ENCODE measurements at places on chromosomes 7 and 10.

DNA sequence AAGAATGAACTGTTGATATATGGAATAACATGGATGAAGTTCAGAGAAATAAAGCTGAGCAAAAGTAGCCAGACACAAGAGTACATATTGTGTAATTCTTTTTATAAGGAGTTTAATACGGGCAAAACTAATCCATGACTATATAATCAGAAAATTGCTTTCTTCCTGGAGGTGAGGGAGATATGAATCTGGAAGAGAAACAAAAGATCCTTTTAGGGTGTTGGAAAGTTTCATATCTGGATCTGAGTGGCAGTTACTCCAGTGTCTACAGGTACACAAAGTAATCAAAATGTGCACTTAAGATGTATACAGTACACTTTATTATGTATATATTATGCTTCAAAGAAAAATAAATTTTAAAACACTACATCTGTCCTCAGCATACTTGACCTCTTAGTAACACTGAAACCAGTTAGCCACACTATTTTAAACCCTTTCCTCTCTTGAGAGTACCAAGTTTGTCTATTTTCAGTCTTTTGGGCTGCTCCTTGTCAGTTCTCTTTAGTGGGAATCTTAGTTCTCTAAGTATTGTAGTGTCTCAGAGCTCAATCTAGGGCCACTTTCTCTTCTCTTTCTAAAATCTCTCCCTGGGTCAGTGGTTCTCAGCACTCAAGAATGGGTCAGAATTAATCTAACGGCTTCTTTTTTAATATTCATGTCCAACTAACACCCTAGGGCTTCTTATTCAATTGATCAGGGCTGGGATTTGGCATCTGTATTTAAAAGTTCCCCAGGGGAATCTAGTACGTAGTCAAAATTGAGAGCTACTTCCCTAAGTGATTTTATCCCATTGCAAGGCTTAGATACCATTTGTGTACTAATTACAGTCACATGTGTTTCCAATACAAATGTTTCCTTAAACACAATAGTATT lies 4.3 kb upstream of the LIPF start:
- DNase-seq: no peak

DNA sequence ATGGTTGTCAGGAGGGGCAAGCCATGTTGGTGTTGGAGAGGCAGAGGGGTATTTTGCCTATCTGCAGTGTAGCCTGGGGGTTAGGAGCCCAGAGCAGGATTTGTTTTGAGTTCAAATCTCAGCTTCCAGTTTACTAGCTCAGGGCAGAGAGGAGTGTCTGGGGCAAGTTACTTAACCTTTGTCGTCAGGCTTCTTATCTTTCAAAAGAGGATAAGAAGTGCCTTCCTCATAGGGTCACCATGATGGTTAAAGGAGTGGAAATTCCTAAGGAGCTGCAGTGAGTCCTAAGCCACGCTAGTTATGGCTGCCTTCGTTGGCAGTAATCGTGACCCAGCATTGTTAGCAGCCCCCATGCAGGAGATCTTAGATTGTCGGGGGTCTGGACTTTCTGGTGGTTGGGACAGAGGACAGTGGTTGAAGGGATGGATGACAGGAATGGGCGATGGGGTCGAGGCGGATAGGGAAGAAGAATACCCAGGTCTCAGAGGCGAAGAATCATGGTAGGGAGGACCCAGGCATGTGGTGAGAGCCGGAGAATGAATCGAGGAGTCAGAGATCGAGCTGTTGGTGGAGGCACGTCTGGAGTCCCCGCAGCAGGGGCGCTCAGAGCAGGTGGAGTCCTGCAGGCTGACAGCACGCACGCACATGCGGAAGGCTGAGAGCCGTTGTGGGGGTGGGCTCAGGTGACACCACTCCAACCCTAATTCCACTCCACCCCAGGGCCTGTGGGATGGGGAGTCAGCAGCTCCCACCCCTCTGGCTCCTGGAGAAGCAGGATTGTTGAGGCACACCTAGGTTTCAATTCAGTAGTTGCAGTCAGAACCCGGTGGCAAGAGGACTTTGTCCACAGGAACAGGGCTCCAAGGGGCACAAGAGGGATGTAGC lies 11.6 kb downstream of the ADCK2 start:
- no peak for DNase-seq

DNA sequence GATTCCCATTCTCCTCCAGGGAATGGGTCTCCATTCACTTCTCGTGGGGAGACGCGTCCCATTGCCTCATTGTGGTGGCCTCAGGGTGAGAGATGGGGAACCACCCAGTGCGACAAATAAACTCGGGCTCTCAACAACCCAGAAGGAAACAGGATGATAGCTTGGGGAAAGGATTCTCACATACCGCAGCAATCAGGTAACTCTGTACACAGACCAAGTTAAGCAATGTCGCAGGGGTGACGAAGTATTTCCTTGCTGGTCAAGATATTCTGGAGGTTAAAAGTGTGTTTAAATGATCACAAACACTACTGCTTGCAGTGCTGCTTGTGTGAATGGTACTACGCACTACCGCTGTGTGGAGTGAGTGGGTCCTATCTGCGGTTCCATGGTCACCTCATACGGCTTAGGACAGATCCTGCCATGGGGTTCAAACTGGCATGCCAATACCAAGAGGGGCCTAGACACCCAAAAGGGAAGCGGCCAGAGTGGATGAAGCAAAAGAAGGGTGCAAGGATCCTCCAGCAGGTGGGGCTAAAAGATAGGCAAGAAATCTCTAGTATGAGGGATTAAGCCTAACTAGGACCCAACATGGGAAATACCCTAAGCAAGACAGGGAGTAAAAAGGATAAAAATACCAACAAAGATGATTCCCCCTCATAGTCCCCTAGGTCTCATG lies 143.8 kb upstream of the TMEM106B start:
- DNase-seq: peak; percentile 24

DNA sequence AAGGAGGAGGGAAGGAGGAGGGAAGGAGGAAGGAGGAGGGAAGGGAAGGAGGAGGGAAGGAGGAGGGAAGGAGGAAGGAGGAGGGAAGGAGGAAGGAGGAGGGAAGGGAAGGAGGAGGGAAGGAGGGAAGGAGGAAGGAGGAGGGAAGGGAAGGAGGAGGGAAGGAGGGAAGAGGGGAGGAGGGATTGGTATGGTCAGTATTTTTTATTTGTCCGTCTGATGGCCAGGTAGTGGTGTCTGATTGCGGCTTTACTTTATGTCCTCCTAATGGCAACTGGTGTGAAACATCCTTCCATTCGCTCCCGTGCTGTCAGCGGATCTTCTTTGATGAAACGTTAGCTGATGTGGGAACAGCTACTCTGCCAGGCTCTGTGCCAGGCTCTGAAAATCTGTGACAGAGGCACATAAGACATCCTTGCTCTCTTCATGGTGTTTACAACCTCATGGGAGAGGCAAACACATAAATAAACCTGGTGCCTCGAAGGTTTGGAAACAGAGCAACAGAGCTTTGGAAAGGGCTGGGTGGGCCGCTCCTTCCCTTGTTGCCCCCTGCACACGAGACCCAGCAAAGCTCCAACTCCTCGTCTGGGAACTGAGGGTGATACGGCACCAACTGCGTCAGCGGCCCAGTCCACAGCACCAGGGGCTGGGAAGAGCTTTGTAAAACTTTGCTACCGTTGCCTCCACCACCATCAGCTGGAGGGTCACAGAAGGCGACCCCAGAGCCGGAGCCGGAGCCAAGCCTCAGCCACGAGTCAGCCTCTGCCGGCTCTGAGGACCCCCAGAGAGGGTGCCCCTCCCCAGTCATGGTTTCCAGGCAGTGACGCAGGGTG lies 40.3 kb downstream of the PDGFA start:
- no peak for DNase-seq

DNA sequence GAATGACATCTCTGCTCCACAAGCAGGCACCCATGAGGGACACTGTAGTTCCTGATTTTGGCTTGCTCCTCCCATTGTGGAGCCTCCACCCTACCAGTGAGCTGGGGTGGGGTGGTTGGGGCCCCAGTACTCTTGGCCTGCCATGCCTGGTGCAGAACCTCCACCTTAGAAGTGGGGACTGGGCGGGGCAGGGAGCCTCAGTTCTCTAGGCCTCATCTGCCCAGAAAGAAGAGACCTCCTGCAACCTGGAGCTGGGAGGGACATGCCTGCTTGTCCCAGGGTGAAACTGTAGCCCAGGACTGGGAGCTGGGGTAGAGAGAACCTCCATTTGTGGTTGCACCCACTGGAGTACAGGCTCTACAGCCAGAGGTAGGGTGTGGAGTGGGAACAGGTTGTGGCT lies 14.4 kb downstream of the RAMP3 start:
- no peak for DNase-seq

GRCh38 chr7:1864161-1864940 lies 194.3 kb downstream of the ELFN1 start:
- DNase-seq: no peak

DNA sequence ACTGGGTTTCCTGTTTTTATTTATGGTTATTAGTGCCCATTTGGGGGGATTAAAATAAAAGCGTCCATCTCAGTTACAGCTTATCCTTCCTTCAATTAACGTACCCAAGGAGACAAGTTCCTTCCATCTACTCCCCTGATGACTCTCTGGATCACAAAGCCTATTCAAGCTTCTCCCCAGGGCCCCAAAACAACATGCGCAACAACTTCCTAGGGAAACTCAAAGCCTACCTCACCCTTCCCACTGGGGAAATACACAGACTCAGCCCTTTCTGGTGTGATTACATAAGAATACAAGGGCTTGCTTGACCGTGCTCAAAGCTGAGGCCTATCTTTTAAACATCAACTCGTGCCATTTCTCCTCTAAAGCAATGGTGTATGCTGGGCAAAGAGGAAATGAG lies 112.4 kb downstream of the CDK6 start:
- DNase-seq: no peak

GRCh38 chr10:123800821-123801220 lies 90.8 kb downstream of the CPXM2 start:
- DNase-seq: no peak
